ENCODE measurements at places on chromosomes 4 and X.

GRCh38 chr4:124940387-124940786 lies 227.9 kb upstream of the ANKRD50 start:
- no peak for DNase-seq

DNA sequence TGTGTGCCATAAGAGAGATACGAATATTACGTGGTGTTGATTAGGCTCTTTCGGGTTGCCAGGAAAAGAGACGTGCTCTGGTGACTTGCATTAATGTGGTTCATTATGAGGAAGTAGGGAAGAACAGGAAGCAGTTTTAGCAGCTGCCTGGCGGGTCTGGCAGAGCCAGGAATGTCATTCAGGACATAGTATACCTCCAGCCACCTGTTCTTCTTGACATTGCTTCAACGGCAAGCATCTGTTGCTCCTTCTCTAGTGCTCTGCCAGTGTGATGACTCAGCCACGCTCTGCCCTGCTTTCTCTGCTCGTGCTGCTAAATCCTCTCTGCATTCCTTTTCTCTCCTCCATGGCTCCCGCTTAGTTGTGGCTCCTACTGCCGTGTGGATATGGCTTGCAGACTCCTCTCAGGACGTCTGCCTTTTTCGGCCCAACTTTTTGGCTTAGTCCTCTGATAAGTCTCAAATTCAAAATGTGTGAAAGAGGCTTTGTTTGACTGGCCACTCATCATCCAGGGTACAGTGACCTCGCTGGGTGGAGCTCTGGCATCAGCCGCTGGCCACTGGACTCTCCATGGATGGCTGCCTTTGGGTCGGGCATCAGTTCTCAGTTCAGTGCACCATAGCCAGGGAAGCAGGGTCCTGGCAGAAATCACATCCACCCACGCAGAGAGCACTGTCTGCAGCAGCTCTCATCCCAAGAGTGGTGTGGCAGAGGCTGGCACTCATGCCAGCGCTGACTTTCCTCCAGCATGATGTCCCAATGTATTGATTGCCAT lies 89.3 kb upstream of the KLF3 start:
- no peak for DNase-seq

- DNase-seq, result no peak
These were observed 205.0 kb upstream of the PDE5A start for GRCh38 chr4:119833611-119834010.

DNA sequence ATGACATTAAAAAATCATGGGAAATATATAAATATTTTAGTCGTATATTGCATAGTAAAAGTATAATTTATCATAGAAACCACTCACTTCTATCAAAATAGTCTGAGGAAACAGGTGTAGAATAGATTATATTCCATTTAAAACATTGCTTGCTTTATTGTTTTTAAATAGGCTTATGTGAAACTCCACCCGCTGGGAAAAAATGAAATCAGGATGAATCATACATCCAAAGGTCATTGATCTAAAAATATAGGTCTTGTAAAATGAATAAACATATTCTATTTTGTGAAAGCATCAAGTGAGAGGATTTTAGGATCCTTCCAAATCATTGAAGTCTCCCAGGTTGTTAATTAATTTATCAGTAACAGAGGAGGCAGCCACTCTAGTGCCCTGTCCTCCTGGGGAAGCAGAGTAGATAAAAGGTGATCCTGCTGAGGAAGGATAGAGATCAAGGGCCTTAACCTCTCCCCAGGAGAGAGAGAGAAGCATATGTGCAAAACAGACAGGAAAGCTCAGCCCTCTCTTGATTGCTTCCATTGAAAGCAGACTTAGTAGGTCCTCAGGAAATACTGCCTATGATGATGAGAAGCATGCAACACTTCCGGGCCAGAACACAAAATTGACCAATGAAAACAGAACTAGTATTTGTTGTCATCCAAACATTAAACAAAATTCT lies 96.8 kb upstream of the MAP9 start:
- no peak for DNase-seq

DNA sequence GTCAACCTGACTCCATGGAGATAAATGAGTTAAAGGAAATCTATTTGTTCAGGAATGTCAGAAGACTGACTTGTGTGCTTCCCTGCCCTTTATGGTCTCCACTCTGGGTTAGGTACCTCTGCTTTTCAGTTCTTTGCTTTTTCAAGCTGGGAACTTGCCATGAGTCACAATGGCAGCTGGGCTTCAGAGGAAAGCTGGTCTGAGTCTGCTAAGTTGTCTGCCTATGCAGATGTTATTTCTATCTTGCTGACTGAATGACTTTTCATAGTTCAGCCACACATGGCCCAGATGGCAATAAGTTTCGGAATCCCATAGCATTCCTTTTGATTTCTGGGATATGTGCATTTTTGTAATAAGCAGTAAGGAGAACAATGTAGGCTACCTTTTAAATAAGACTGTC lies 337.9 kb upstream of the FGF13 start:
- no peak for DNase-seq

DNA sequence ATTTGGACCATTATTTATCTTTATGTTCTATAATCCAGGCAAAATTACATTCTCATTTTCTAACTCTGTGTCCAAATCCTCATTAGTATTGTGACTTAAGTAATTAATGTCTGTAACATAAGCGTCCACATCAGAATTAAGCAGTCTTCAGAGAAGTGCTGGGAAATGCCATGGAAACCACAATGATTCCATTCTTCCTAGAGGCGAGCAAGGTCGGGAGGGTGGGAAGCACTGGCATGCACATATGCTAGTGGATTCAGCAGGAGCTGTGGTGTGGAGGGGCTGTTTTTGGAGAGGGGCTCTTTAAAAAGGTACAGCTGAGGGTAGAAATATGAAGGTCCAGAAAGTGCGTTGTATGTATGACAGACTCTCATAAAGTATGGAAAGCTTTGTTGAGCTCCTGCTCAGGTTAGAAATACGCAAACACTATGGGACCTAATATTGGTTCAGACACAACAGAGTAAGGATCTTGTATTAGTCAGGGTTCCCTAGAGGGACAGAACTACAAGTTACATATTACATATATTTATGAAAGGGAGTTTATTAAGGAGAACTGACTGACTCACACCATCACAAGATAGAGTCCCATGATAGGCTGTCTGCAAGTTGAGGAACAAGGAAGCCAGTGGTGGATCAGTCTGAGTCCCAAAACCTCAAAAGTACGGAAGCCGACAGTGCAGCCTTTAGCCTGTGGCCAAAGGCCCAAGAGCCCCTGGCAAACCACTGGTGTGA lies 61.5 kb downstream of the GLRA2 start:
- DNase-seq, result no peak

DNA sequence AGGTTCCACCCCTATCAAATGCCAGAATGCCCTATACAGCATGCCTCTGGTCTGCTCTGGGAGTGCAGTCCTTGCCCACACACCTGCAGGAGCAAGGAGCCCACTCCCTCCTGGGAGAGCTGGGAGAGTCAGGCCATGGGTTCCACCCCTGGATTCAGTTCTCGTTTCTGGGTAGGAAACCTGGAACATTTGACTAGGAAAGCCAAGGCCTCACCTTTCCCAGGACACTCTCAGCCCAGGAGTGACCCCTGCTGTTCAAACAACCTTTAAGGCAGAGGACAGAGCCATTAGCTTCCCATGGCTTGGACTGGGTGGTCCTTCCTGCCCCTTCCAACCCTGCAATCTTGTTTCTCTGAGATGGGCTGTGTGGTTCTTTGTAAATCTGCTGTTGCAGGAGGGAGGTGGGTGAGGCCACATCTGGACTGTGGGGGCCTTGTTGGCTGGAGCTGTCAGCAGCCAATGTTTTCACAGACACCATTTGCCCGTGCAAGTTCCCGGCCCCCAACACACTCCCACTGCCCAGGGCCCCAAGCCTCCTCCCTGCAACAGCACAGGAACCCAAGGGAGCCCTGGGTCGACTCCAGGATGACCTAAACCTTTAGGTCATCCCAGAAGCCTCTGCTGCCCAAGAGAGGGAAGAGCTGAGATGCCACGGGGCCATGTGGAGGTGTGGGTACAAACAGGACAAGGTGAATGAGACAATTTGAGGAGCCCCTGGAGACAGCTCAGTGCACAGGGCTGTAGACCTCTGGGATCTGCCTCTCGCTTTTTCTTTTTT lies 104.4 kb downstream of the PJA1 start:
- no peak for DNase-seq

DNA sequence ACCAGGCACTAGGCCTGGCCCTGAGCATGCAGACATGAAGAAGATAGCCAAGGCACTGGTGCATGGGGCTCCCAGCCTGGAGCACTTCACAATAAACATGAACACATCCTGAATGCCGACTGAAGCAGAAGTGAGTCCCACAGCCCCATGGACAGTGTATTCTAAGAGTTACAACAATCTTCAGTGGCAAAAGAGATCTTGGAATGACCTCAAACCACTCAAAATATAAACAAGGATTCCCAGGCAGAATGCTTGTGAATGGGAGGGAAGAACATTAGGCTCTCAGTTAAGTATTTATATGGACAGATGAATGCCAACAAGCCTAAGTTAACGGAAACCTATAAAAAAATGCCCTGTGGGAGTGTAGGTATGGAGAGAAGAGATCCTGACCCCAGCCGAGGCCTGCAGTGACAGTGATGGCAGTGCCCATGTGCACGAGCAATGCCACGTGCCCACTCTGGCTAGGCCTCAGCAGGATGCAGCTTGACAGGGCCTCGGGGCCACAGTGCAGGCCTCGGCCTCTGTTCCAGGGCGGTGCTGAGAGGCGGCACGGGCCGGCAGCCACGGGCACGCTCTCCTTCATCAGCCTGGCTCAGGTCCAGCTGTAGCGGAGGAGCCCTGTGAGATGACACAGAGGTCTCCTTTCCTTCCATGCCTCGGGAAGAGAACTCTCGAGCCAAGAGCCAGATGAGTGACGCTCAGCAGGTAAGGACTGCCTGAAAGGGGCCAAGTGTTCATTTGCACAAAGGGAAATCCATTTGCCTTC lies 49.2 kb downstream of the IRF2 start:
- DNase-seq, result no peak

DNA sequence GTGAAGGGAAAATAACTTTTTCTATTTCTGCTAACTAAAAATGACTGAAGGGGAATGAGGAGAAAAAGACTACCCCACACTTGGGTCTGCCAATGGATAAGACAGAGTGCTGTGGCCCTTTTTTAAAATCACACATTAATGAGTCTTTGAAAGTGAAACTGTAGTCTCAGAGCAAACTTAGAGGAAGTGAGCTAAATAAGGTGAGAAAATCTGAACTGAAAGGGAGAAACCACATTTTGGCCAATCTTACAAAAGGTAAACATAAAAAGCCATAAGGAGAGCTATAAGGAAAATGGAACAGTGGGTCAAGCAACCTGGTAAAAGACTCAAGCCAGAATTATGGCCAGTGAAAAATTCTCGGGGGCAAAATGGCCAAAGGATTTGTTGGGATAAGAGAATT lies 755.1 kb upstream of the IGFBP7 start:
- no peak for DNase-seq

- no peak for DNase-seq
These were observed 118.6 kb upstream of the BEND4 start for GRCh38 chr4:42271096-42271495.

- no peak for DNase-seq
These were observed 61.6 kb upstream of the NOCT start for GRCh38 chr4:138953961-138954371.

GRCh38 chrX:131827935-131828334 lies 195.2 kb upstream of the STK26 start:
- DNase-seq, result no peak

- no peak for DNase-seq
These were observed 3.7 kb downstream of the TMEM129 start for GRCh38 chr4:1717129-1718094.

DNA sequence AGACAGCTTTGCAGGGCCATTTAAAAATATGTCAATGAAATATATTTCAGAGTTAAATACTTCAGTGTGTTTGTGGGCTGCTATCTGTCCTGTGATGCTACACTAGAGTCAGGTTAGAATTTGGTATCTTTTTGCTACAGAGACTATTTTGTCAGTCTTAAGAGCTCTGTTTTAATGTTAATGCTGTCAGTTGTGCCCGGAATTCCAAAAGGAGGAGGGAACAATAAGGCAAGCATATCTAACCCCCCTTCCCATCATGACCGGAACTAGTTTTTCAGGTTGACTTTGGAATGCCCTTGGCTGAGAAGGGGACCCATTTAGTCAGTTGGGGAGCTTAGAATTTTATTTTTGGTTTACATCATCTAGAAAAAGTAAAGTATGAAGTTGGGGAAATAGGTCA lies 34.9 kb upstream of the SLC25A4 start:
- DNase-seq, result no peak

DNA sequence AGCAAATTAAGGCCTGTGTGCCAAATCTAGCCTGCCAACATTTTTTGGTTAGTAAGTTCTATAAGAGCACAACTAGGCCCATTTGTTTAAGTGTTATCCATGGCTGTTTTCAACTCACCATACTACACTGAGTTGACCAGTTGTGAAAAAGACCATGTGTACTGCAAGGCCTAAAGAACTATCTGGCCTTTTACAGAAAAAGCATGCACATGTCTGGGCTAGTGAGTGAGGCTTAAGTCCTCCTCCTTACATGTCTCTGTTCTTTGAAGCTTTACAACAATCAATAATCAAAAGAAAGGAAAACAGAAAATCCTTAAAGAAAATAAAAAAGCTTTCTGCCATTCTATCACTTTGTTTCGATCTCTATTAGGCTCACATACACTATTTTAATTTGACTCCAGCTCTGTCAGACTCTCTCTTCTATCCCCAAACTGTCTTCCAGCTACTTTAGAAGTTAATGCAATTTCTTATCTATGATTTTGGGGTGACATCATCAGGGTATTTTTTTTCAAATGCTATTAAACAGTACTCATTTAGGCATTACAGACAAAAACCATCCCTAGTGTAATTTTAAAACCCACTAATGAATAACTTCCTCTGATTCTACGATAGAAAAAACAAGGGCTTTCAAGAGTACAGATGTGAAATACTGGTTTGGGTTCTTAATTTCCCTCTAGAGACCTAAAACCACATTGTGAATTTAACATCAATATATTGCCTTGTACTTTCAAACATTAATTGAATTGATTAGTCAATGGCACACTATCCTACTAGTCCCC lies 161.8 kb downstream of the MAB21L2 start:
- no peak for DNase-seq

- no peak for DNase-seq
These were observed 91.9 kb upstream of the TMEM164 start for GRCh38 chrX:109911046-109911445.

GRCh38 chrX:132738951-132739350 lies 219.5 kb downstream of the HS6ST2 start:
- DNase-seq, result no peak

- DNase-seq, result no peak
These were observed at the start of gene POU4F2 for GRCh38 chr4:146638786-146639505. Gene POU4F2, plus strand, starts transcription at chr4:146638893. Its CDS starts 248 bp downstream, at chr4:146639141.

GRCh38 chr4:73674451-73674919 lies 54.2 kb upstream of the RASSF6 start:
- no peak for DNase-seq

- DNase-seq, result no peak
These were observed 21.9 kb downstream of the CXXC4 start for GRCh38 chr4:104472766-104473165.

GRCh38 chrX:37349221-37350033 lies at the start of gene PRRG1:
Gene PRRG1, plus strand, starts transcription at chrX:37349364. Its CDS starts 56,886 bp downstream, at chrX:37406250.
- no peak for DNase-seq

- no peak for DNase-seq
These were observed 95.0 kb downstream of the BANK1 start for GRCh38 chr4:101885574-101885973.

- DNase-seq, result no peak
These were observed 3.9 kb downstream of the FABP2 start for GRCh38 chr4:119317990-119318389.

GRCh38 chr4:184375027-184375426 lies 99.3 kb downstream of the IRF2 start:
- DNase-seq, result no peak

- DNase-seq, result no peak
These were observed 82.1 kb downstream of the ALPK1 start for GRCh38 chr4:112379306-112379705.

Data from stimulated activated CD8-positive, alpha-beta memory T cell treated with anti-CD3 and anti-CD28 coated beads, Interleukin-2, amount 100 ng/mL, for 48 hours (primary cell).